ENCODE measurements at places on chromosomes 4 and X.

GRCh38 chrX:13868591-13868990 lies 51.7 kb upstream of the GPM6B start:
- DNase-seq, result no peak

DNA sequence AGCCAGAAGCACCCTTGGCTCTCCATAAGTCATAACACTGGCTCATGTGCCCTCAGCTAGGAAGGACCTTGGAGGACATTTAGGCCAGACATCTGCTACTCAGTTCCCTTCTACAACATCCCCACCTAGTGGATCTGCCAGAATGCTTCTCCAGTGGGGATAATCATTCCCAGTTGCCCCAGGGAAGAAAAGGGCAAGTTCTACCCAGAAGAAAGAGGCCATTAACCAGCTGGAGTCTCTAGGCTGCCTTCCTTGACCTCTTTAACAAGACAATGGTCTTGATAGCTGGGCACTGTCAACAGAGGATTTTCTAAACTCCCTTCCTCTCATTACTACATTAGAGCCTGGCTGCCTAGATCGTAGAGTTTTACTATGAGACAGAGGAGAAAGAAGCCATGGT lies 42.0 kb downstream of the LGI2 start:
- no peak for DNase-seq

DNA sequence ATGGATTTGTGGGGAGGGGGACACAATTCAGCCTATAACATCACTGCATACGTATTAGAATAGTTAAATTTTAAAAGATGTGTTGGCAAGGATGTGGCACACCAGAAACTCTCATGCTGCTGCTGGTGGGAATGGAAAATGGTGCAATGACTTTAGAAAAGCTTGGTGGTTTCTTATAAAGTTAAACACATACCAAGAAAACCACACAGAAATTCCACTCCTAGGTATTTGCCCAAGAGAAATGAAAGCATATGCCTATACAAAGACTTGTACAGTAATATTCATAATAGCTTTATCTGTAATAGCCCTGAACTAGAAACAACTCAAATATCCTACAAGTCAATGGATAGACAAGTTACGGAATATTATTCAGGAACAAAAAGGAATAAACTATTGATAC lies 71.3 kb upstream of the PDHA1 start:
- no peak for DNase-seq

DNA sequence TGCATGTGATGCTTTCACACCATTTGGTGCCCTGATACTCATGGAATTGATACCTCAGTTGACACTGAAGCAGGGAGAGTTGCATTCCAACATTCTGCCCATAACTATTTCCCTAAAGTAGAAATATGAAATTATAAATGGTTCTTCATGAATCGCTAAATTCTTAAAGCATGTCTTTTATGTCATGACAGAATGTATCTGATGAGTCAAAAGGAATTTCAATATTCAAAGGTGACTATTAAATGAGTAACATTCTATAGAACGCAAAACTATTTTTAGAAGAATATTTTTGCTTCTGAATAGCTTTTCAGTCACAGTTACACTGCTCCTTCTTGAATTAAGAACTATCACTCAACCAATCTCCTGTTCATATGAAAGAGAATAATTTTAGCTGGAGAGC lies 152.8 kb downstream of the ADGRA3 start:
- no peak for DNase-seq

GRCh38 chr4:132299841-132300240 lies 849.3 kb upstream of the PCDH10 start:
- DNase-seq, result no peak

DNA sequence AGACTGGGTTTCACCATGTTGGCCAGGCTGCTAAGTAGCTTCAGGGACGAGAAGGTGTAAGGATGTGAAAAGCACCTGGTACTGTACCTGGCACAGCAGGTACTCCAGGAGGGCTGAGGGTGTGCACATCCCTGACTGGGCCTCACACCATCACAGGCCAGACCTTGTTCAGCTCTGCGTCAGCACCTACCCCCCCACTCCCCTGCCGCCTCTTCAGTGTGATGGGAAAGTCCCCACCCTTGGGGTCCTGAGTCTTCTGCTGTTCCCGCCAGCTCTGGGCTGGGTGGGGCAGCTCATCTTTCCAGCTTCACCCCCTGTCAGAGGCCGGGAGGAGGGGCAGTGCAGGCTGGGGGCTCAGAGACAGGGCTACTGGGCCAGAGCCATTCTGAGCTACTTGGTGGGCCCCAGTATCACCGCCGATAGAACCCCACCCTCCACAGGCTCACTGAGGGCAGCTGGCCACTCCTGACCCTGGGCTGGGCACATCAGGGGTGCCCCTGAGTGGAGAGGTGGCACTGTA lies 6.7 kb upstream of the SH3BP2 start:
- DNase-seq, result peak; percentile 81

DNA sequence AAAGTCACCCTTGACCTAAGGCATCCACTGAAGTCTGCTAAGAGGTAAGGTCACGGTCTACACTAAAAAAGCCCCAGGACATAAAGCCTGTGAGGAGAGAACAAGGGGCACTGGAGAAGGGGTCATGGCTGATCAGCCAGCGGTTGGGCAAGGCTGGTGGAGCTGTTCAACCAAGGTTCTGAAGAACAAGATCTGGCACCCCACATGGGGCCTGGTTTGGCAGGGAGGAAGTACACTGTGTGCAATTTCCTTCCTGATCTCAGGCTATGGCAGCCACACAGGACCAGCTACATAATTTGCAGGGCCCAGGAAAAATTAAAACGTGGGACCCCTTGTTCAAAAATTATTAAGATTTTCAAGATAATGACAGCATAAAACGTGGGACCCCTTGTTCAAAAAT lies 14.1 kb upstream of the BRS3 start:
- no peak for DNase-seq

DNA sequence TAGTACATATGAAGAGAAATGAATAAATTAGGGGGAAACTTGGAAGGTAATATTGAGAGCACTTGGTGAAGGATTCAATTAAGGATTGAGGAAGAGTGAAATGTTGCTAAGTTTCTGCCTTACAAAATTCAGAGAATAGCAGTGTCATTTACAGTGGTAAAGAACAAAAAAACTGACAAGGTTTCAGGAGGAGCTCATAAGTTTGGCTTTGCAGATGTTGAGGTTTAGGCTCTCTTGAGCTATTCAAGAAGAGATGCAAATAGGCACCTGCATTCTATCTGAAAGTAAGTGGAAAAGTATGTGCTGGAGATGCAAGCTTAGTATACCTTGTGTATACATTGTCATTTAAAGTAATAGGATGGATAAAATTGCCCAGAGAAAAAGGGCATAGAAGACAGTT lies 22.3 kb upstream of the EMCN start:
- no peak for DNase-seq

- DNase-seq, result no peak
Observed at GRCh38 chrX:153620576-153620975, 21.6 kb upstream of the CCNQ start.

DNA sequence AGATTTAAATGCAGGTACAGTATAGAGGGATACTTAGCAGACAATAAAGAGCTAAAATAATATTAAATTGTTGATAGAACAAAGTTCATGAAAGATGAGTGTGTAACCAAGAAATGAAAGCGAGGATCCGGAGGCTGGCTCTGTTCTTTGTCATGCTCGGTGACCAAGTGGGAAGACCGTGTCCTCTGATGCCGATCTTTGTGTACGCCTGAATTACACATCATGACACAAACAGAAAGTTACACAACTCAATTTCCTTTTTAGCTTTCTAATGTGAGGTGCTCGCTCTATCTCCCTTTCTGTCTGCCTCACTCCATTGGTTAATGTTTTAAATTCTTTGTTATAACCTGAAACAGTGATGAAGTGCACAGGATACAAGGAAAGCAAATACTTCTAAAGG lies 114.8 kb upstream of the NEIL3 start:
- DNase-seq, result no peak

DNA sequence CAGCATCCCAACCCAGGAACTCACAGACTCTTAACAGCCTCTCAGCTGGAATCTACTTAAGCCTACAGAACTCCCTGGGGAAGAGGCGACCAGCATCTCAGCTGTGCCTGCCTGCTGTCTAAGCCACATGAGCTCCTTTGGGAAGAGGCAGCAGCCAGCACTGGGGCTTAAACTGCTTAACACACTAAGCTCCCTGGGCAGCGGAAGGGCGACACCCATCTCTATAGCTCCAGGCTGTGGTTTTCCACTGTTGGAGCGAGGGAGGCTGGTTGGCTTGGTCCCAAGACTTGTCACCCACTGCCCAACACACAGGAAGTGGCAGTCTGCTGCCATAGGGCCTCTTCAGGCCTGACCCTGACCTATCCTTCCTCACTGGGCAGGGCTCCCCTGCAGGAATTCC lies 1544.1 kb upstream of the ADGRL3 start:
- DNase-seq, result no peak

GRCh38 chrX:37692918-37693317 lies 7.3 kb downstream of the XK start:
- DNase-seq, result no peak

DNA sequence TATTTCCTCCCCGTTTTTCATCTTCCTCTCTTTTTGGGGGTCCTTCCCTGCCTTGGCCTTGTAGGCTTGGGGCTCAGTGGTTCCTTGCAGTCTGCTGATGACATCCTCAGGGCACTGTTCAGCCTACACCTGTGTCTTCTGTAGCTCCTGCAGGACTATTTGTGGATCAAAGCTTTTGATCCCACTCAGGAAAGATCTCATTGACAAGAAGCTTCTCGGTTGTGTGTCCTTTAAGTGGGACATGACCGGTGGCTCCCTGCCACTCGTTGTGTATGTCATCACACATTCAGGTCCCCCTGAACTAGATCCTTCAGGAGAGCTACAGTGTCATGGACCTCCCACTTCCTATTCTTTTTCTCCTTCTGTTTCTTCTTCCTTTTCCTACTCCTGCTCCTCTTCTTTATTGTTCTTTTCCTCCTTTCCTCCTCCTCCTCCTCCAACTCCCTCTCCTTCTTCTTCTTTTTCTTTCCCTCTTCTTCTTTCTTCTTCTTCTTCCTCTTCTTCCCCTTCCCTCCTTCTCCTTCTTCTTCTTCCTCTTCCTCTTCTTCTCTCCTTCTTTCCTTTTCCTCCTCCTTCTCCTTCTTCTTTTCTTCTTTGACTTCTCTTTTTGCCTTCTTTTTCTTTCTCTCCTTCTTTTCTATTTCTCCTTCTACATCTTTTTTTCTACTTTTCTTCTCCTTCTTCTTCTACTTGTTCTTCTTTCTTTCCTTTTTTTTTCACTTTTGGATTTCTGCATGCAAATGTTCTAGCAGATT lies 67.8 kb downstream of the NBDY start:
- DNase-seq, result no peak

DNA sequence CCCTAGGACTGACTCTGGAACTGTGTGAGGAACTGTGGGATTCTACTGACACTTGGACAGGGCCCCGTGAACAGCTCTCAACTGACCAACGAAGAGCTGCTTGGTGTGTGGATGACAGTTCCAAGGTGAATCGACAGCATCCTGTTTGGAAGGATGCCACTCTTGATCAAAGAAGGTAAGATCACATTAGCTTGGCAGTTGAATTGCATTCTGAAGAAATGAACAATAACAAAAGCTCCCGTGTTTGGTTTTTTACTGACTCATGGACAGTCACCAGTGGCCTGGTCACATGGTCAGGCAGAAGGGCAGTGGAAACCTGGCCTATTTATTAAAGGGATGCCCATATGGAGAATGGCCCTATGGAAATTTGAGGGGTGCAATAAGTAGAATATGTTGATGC lies 33.1 kb upstream of the GPR34 start:
- no peak for DNase-seq

DNA sequence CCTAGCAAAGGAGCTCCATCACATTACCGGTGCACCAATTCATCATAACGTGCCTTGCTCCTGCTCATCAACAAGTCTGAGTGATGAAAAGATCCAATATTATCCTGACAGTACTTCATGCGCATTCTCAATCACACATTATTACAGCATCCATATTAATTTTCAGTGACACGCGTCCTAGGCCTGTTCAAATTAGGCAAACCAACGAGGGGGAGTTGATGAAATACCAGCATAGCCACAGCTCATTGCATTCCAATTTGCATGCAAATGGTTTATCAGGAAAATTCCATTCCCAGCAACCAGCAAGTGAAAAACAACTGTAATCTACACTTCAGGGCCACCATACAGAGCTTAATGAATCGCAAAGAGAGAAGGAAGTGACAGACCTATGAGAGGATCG lies 236.9 kb downstream of the DCLK2 start:
- no peak for DNase-seq

DNA sequence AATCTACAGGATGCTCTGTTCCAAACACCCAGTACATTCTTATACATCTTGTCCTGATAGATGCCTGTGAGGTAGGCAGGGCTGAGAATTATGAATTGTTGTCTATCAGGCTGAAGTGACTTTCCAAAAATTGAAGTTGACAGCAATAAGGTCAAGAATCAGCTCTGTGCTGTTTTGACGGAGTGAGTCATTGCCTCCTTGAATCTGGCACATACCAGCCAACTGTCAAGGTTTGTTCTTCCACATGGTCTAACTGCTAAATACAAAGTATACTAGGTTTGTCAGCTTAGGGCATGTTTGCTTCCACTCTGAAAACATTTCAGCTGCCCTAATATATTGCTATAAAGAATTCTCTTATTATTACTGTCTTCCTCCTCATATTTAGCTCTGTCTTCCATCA lies 32.3 kb downstream of the SH3RF1 start:
- DNase-seq, result no peak

DNA sequence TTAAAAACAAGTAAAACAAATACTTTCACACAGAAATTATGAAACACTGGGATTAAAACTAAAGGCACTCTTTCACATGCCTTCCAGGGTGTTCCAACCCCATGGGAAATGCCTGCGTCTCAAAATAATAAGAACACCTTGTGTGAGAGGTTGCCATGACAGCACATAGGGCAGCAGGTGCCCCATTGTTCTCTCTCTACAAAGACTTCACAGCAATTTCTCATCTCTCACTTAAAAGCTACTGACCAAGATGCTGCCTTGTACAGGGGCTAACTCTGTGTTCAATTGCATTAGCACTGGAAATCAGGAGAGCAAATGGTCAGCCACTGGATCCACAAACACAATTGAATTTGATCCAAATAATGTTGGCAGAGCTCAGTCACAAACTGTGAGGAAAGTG lies 102.5 kb upstream of the GALNTL6 start:
- DNase-seq, result no peak

- DNase-seq, result no peak
Observed at GRCh38 chr4:147938496-147938895, 206.6 kb downstream of the ARHGAP10 start.

- no peak for DNase-seq
Observed at GRCh38 chr4:25104591-25104990, 55.7 kb downstream of the SEPSECS start.

- DNase-seq, result no peak
Observed at GRCh38 chr4:77959566-77960338, 97.1 kb downstream of the MRPL1 start.

GRCh38 chr4:110287130-110287529 lies 88.7 kb upstream of the ELOVL6 start:
- DNase-seq, result no peak
